ENCODE measurements at places on chromosomes 5 and 9.

- no peak for DNase-seq
Observed at GRCh38 chr5:160327818-160328217, 15.5 kb upstream of the CCNJL start.

DNA sequence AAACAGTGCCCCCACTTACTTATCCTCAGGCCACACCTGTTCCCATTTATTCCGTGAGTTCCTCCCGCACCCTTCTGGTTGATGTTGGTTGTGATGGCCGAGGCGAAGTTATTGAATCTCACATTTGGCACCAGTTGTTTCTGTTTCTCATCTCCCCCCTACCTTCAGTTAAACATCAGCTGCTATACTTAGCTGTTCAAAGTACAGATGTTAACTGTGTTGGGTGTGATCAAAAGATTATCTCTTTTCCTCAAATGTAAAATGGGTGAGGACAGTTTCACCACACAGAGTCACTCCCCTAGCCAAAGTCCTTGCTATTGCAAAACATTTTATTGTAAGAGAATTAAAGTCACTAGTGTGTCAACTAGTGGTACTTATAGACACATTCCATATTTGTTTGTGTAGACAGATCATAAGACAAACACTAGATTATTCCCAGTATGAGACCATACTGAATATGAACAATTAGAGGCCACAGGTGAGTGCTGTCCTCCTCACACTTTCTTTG lies 43.2 kb upstream of the PRSS3 start:
- DNase-seq, result no peak

DNA sequence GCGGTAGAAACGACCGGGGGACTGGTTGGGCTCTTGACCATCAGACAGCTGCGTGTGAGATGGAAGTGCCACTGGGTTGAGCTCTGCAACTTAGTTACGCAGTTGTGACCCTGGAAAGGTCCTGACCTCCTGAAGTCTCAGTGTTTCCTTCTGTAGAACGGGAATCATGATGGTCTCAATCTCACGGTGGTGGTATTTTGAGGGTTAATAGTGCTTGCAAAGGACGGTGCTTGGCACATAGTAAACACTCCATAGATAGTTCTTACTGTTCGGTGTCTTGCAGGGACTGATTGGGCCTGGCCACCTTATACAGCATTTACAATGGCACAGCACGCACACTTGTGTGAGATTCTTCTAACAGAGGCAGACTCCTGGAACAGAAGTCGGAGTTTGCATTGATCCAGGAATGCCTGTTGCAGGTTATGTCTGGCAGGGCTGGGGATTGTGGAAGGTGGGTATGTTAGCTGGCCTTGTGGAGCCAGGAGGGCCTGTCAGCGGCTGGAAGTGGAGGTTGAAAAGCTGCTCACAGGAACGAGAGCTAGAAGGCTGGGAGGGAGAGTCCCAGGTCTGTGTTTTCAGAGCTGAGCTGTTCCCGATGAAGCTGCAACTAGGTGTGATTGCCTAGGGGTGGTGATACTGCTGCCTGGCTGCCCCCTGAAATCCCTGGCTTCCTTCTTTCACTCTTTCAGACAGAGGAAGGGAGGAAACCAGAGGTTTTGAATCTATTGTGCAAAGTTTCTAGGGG lies 962 bp upstream of the TXN start:
- no peak for DNase-seq

GRCh38 chr5:115831163-115831768 lies 10.1 kb downstream of the ATG12 start:
- no peak for DNase-seq

DNA sequence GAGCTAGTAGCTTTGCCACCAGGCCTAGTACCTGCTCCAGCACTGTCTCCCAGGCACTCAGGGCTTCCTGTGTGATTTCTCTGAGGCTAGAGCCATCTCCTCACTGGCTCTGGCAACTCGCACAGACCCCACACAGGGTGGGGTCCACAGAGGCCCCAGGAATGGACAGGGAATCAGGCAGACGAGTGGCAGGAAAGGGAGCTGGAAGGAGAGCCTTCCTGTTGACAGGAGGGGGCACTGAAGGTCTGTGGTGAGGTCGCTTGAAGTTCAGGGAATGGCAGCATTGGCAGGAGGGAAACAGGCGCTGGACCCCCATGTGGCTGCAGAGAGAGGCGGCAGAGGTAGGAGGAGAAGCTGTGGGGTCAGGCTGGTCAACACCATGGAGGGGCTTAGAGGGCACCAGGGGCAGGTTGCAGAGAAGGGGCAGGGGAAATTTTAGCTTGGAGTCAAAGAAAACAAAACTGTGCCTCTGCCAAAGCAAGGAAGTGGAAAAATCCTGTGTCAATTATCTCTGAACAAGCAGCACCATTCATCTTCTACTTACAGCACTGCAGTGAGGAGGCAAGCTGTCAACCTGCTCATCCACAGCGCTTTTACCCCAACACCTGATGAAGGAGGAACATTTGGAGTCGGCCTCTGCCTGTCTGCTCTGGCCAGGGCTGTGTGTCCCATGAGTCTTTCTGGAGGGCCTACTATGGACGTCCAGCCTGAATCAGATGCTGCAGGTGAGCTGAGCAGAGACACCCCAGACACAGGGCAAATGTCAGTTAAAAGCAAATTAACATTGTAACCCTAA lies 270.2 kb downstream of the FSTL4 start:
- DNase-seq, result no peak

DNA sequence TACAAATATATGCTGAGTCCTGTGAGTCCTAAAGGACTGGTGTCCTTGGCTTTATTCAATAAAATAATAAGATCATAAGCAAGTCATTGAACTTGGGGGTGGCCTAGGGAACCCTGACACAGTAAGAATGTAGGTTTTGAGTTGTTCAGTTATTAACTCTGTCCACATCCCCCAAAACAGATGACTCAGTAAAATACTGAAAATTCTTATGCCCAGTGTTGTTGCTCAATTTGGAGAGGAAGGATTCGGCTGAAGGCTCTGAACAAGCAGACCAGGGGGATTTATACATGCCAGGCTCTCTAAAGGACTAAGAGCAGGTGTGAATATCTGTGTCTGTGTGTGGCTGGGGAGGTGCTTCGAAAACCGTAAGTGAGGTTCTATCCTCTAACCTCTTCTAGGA lies 173.7 kb downstream of the RMI1 start:
- no peak for DNase-seq

- no peak for DNase-seq
Observed at GRCh38 chr9:124019771-124020519, 8.4 kb downstream of the LHX2 start.

DNA sequence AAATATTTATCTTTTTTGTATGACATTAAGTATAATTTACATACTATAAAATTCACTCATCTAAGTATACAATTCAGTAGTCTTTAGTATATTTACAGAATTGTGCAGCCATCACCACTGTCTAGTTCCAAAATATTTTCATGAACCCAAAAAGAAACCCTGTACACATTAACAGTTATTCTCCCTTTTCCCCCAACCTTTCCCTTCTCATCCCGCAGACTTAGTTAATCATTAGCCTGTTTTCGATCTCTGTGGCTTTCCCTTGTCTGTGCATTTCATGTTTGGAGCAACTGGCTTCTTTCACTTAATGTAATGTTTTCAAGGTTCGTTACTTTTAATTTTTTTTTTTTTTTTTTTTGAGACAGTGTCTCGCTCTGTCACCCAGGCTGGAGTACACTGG lies 37.5 kb downstream of the MTREX start:
- DNase-seq, result no peak

Data from iPS DF 6.9 (cell line).